ENCODE measurements at places on chromosomes 12 and 14. TPM values are rescaled to one million over a fixed set of nuclear protein-coding genes. Genes with fewer than 3 reads are reported as not detected.
A peak's percentile ranks its signal among the peaks of the same experiment; 100 is the strongest.

The RIC8B gene
- 38.2 TPM for total RNA-seq

The AQP6 gene
- 0.27 TPM for total RNA-seq

The TROAP gene
- total RNA-seq, result 6.7 TPM

The PTPRB gene
- total RNA-seq, result 8.3 TPM

The SPTB gene
- total RNA-seq, result 15.4 TPM

The SPIC gene
- not detected for total RNA-seq

The NDUFB1 gene
- 125 TPM for total RNA-seq

The PHETA1 gene
- 4.4 TPM for total RNA-seq

The TMEM30B gene
- 0.27 TPM for total RNA-seq

The PPP1R1A gene
- 12.8 TPM for total RNA-seq

The SERPINA3 gene
- total RNA-seq, result 0.73 TPM

The SLC5A8 gene
- total RNA-seq, result 3.1 TPM

The BBS10 gene
- total RNA-seq, result 28.6 TPM

The KLRC3 gene
- 5.7 TPM for total RNA-seq

The APOLD1 gene
- total RNA-seq, result 30.2 TPM

DNA sequence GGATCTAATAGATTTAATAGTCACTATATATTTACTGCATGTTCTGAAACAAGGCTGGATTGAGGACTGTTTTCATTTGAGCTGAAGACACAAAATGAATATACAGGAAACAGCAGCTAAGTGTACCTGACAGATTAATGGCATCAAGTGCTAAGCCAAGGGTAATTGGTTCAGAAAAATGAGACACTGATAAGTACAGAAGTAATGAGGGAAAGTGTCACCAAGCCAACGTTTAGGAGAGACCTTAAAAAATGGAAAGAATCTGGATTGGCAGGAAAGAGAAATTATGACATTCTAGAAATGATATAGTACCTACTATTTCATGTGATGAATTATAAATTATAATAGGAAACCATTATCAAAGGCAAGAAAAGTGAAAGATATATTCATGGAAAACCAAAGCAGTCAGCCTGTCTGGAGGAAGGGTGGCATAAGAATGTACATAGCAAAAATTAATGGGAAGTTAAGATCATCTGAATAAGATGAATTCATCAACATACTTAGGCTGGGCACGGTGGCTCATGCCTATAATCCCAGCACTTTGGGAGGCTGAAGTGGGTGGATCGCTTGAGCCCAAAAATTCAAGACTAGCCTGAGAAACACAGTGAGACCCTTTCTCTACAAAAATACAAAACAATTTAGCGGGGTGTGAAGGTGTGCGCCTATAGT is 21.0 kb upstream of the DUSP16 start:
- no peak for DNase-seq

GRCh38 chr12:20508359-20508758 is 140.0 kb downstream of the PDE3A start:
- DNase-seq, result no peak

- DNase-seq, result no peak
Observed at GRCh38 chr12:81416571-81416970, 338.7 kb downstream of the ACSS3 start.

DNA sequence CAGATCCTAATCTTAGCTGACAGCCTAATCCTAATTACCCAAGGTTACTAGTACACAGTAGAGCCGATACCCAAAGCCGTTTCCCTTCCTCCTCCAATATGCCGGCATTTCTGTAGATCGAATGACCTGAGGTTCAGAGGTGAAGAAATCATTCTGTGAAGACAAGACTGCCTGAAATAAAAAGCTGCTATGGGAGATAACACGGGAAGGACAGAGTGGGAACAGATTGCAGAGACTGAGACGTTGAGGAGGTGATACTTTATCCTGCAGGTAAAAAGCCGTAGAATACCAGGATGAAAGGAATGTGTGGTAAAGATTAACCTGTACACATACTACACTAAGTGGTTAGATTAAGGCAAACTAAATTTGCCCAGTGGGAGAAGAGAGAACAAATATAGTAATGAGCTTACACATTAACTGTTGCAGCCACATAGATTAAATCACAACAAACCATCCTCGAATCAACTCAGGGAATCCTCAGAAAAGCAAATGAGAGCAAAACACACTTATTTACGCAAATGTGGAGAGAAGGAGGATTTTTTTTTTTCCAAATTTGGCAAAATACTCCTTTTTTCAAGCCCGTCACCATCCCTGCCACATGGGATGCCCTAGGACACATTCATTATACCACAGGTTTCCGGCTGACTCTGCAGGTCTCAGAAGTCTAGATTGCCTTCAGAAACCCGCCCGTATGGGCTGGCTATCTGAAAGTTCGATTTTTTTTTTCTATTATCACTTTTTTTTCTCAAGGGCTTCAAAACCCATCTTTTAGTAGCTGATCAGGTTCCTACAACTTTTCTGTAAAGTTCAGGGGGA is 188.0 kb downstream of the TTC8 start:
- no peak for DNase-seq

DNA sequence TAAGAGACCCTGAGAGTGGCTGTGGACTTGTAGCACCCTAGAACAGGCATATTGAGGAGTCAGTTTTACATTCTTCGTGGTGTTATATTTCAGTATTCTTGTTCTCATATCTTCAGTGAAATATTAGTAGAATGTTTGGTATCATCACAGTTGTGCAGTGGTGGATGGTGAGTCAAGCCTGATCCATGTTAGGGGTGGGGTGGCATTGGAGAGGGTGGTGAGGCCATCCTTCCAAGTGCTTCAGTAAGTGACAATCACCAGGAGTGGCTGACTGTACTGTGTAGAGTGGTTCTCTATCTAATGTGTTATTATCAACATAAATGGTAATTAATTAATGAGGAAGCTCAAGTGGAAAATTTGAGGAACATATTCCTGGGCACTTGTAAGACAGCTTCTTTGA is 197.7 kb upstream of the SLC16A7 start:
- DNase-seq, result no peak

DNA sequence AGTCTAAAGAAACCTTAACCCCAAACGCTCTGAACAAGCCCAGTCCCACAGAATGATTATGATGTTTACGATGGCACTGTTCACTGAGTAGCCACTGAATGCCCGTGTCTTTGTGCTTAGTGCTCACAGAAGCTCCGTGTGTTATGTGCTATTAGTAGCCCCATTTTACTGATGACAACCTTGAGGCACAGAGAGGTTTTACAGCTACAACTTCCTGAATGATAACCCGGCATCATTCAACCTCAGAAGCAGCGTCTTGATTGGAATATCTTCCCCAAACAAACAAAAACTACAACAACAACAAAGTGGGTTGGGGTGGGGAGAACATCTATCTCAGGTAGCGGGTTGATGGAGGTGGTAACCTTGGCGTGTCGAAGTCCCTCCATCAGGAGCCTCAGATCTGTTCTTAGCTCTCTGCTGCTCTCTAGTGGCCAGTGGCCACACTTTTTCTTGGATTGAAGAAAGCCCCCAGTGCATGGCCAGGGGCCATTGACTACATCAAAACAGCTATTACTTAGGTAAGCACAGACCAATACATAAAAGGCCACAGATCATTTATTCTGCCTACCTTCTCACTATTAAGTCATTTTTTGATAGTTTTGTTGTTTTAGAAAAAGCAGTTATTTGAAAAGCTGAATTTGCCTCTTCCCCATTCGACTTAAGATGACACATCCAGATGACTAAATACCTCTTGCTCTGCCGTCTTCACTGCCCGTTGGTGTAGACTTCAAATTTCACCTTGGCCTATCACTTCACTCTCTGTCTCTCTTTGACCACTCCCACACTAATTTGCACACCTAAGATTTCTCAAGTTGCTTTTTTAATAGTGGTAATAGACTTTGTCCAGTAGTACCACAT is 376.9 kb downstream of the GALC start:
- DNase-seq, result peak; percentile 9

GRCh38 chr12:117111386-117111785 is 12.2 kb upstream of the TESC start:
- DNase-seq, result no peak

GRCh38 chr12:50050119-50050385 is 7.3 kb upstream of the ASIC1 start:
- no peak for DNase-seq

- DNase-seq, result no peak
Observed at GRCh38 chr12:1838994-1839365, 18.6 kb downstream of the LRTM2 start.

- DNase-seq, result no peak
Observed at GRCh38 chr14:54524410-54524809, 14.7 kb downstream of the CGRRF1 start.

- no peak for DNase-seq
Observed at GRCh38 chr14:58479975-58480374, 52.5 kb downstream of the KIAA0586 start.

- peak; percentile 10 for DNase-seq
Observed at GRCh38 chr12:5794156-5794555, 150.9 kb downstream of the ANO2 start.

DNA sequence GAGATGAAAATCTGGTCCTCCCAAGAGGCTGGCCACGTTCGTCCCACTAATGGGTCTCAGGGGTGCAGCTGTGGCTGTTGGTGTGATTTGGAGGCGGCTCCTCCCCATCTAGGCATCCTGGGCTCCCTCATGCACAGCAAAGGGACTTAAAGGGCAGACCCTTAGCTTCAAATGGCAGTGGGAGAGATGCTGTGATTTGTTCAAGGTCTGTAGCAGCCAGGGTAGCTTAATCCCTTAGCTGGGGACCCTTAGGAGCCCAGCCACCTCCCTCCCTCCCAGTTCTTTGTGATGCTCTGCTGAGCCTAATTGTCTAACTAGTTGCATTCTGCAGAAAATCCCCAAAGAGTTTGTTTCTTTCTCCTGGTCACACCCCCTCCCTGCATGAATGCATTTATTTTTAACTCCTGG is 18.3 kb downstream of the DYRK4 start:
- DNase-seq, result no peak

DNA sequence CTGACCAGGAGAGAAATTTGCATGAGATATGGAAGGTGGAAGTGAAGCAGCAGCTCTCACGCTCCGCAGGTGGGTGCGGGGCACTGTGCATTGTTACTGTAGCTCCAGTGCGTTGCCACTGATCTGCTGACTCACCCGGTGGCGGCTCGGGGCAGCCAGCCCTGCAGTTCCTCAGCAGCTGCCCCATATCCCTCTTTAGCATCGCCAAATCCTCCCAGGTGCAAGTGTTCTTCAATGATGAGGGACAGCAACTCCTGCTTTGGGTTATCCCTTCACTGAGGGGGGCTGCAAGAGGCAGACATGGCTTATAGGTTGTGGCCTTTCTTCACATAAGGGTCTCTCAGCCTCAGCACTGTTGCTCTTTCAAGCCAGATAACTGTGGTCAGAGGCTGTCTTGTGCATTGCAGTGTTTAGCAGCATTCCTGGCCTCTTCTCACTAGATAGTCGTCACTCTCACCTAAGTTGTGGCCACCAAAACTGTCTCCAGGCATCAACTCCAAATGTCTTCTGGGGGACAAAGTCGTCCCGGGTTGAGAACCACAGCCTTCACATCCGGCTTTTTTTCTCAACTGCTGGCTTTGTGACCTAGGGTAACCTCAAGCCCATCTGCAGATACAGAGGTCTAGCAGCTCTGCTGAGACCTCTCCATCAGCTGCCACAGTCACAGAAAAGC is 180.8 kb downstream of the EFCAB11 start:
- DNase-seq, result no peak

- no peak for DNase-seq
Observed at GRCh38 chr14:99506276-99506675, 25.1 kb downstream of the CCNK start.
